Cortex of kidney (tissue), 1 donor: ENCODE measurements at places on chromosomes 3 and 15.

GRCh38 chr3:20511863-20512505, 326.0 kb upstream of the SGO1 start:
- no peak for DNase-seq

- no peak for DNase-seq
These were observed at the start of gene DRD3 for GRCh38 chr3:114178770-114179368. DRD3 (minus strand) TSS chr3:114179052; CDS start chr3:114171992, 7,060 bp downstream.

DNA sequence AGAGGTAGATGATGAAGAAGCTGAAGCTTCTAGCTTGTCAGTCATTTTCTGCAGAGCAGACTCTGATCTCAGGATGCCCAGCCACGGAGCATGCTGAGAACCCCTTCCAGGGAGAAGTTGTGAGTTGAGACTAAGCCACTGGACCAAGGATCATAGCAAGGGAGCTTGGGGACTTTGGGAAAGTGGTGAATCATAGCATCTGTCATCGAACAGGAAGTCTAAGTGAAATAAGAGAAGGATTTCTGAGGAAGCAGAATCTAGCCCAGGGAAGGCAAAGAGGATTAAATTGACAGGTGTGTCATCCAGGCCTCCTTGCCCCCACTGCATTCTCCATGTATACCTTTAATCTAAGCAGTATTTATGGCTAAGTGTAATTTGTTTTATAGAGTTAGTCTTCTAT, 71.8 kb upstream of the TMEM108 start:
- no peak for DNase-seq

GRCh38 chr3:72034986-72035385, 250.0 kb upstream of the PROK2 start:
- no peak for DNase-seq

DNA sequence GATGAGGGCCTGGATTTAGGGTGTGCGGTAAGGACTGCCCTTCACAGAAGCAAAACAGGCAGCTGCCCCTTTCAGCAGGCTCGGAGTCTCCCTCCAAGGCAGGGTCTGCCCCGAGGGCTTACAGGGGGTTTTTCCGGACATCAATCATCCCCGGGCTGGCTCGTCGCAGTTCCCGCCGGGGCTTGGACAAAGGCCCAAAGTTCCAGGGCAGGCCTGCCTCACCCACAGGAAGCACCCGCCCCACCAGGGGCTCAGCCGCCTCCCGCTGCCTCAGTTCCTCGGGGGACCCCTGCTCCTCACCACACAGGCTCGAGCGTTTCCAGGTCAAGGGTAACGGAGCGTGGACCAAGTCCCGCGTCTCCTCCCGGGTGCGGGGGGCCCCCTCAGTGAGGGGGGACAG, 27.0 kb downstream of the KIF7 start:
- DNase-seq: no peak

DNA sequence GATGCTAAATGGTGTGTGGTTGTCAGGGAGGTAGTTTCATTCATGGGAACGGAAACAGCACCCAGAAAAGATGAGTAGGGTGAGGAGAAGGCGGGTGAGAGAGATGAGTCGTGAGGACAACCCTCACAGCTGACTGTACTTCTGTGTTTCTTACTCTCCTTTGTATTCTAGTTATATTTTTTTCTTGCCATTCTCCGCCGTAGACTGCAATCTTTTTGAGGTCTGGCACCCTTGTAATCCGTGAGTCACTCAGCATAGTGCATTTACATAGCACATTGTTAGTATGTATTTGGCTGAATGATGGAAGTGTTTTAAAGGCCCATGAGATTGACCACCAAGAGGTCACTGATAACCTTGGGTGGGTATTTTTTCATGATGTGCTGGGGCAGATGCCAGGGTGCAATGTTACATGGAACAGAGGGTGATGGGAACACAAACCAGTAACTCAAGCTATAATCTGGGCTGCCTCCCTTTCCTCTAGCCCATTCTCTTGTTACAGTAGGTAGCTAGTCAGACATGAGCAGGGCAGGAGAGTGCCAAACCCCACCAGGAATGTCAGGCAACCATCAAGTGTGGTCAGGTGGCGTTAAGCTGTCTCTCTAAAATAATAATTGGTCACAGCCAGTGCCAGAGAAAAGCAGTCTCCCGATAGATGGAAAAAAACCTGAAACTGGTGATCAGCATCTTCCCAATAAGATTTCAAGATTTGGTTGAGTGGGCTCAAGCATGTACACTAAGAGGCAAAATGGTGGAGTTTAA, 18.8 kb upstream of the DGKG start:
- no peak for DNase-seq

- no peak for DNase-seq
These were observed 37.6 kb downstream of the OSTN start for GRCh38 chr3:191236646-191237045.

- DNase-seq: no peak
These were observed 182.8 kb downstream of the RORA start for GRCh38 chr15:61046291-61046690.

DNA sequence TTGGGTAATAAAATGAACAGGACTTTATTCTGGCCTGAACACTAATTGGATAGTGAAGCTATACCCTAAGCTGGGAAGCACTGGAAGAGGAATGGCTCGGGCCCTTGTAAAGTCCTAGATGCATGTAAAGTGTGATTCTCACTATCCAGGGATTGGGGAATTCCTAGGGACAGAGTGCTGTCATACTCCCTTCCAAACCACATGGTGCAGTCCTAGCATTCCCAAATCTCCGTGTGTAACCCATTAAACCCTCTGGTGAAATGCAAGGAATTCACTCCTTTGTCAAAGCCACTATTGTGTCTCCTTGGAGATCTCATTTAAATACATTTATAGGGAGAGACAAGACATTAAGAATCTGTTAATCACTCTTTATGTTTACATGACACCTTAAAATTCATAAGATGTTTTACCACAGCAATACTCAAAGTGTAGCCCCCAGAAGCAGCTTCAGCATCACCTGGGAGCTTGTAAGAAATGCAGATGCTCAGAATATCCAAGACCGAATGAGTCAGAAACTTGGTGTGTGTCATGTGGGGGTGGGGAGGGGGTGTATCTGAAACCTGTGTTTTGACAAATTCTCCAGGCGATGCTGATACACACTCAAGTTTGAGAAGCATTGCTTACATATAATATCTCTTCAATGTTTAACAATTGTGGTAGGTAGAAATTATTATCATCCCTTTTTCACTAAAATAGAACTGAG, 121.8 kb upstream of the NPHP3 start:
- DNase-seq: no peak

DNA sequence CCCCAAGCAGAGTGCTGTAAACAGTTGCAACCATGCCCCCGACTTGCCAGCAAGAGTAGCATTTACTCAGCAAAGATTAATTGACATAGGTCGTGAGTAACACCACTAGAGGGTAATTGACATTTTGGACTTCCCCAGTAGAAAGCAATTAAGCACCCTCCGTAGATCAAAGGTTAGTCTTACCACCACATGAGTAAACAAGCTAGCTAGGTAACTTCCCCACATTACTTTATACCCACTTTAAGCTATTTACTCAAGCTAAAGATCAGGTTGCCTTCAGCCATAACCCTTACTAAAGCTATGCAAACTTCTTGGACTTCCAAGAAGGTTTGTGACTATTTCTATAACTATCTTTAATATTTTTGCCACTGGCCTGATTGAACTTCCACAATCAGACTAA, 1072.7 kb downstream of the OTOL1 start:
- DNase-seq: no peak

- DNase-seq: no peak
These were observed 210.6 kb upstream of the ZPLD1 start for GRCh38 chr3:102224171-102224570.

DNA sequence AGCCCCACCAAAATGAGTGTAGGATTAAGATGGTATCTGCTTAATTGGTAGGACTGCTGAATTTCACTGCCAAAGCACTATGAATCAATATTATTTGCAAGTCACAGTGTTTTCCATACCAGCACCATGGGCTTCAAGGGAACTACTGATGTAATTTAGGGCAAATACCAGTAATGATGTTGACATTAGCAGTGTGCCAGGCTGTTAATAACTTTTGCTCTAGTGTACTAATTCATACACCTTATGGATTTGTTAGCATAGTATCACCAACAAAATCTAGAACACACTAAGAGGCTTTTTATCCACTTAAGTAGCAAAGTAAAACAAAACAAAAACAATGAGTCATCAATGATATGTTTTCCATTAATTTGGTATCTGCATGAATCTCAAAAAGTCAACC, 888.2 kb downstream of the CADM2 start:
- no peak for DNase-seq

DNA sequence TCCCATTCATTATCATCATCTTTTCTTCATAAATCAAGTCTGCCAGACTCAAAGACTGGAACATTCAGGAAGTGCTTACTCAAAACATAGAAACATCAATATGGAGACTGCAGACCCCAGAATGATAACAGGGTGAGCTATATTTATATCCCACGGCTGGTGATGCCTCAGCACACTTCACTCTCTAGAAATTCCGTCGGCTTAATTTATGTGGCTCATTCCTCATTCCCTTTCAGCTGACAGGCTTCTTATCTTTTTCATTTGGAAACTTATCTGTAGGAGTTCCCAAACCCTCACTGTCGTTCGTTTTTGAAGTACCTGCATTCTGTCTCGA, 45.5 kb downstream of the RFTN1 start:
- DNase-seq: no peak

GRCh38 chr3:56724676-56725075, 41.6 kb upstream of the TASOR start:
- no peak for DNase-seq

- DNase-seq: no peak
These were observed 362.7 kb upstream of the SUCLG2 start for GRCh38 chr3:68017069-68017468.

DNA sequence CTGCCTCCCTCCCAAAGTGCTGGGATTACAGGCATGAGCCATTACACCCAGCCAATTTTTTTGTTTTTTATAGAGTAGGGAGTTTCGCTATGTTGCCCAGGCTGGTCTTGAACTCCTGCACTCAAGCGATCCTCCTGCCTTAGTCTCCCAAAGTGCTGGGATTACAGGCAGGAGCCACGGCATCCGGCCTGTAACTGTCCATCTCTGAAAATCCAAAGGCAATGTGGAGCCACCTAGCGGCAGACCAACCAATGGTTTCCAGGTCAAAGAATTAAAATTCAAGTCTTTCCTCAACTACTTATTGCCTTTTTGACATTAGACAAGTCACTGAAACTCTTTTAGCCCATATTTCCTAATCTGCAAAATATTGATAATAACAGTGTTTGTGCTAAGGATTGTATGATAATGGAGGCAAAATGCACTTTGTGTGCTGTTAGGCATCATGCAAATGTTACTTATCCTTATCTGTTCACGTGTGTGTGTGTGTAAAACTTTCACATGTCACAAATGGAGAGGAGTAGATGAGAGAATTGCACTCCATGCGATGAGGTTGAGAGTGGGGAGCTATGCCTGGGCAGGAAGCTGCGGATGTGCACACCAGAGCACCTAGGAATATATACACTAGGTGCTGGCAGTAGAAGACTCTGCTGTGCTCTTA, 48.7 kb downstream of the COL8A1 start:
- no peak for DNase-seq

- no peak for DNase-seq
These were observed 510.5 kb downstream of the FOXP1 start for GRCh38 chr3:71072986-71073385.

DNA sequence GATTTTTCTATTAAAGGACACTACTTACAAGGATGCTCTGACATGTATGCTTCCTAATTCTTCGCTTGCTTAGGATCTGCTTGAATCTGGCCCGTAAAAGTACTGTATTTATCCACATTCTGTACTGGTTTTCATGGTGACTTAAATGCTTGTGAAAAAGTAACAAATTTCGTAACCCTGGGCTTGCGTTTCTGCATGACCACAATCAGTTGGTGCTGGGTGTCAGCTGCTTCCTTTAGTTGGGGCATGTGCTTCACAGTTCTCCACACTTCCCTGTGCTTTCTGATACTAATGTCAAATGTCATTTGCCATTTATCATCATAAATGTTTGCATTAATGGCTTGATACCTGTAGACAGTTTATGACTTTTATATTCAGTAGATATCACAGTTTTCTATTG, 218.4 kb upstream of the MLF1 start:
- DNase-seq: no peak

DNA sequence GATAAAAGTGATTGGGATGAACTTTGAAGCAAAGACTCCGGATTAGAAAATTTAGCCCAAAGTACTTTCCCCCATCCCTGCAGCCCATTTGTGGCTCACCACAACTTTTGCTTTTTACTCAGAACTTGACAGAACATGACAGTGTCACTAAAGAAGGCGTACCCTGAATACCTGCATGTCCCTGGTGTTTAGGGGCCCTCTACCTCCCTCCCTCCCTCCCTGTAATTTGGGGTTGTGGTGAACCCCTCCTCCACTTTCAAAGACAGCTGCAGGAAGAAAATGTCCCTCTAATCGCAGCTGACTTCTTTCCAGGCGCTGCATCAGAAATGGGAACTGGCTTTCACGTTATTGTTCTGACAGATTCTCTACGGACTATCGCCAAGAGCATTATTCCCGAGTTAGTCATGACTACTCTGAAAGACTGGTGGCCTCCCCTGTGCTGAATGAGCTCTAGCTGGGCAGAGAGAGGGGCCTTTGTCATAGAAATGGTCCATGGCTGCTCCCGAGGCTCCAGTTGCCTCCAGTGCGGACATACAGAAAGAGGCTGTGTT, 93.2 kb upstream of the ARHGEF3 start:
- no peak for DNase-seq

DNA sequence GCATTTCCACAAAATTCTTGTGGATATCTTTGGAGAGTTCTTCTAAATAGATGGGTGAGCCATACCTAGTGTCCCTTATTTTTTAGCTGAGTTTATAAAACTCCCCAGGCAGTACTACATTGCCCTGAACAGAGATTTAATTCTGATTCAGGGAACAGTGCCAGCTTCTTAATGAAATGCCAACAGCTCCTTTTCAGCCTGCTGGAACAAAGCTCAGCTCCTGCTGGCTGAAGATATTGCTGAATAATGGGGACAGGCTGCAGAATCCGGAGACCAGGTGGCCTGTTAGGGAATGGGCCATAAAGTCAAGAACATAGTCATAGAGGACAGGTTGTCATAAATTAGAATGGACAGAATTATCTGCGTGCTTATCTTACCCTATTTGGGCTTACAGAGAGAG, 8.9 kb downstream of the HGD start:
- DNase-seq: no peak

GRCh38 chr3:43079536-43080332, 26.1 kb downstream of the POMGNT2 start:
- no peak for DNase-seq

DNA sequence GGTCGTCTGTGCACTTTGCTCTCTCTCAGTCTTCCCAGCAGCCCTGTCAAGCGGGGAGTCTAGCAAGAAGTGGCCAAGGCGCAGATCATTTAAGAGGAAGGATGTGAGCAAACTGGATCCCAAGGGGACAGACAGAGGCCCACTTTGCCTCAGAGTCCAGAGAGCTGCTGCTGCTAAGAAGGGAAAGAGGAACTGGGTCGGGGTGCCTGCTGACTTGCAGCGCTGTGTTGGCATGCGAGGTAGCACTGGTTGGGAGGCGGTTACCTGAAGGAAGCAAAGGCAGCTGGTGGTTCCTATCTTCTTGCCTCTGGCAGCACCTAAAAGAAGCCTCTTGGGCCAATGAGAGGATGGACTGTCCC, 28.1 kb downstream of the SMAD3 start:
- DNase-seq: no peak

- no peak for DNase-seq
These were observed 477.8 kb downstream of the RBMS3 start for GRCh38 chr3:29758434-29759322.
